ENCODE measurements at places on chromosomes 3 and 15.

- DNase-seq: peak; percentile 15
These were observed 401.9 kb upstream of the IL12A start for GRCh38 chr3:159586571-159587202.

DNA sequence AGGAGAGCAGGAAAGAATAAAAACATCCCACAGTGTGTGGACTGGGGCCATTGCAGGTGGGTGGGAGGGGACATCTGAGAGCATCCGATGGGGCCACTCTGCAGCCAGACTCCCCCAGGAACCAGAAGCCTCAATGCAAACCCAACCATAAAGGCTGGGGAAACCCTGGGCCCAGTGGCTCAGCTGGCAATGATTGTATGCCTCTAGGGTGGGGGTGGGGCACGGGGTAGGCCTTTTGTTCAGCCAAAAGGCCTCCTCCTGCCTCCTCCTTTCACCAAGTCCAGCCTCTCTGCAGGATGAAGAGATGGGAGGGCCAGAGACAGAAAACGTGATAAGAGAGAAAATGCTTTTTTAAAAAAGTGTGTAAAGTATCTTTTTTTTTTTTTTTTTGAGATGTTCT is 45.5 kb upstream of the HERC1 start:
- no peak for DNase-seq

DNA sequence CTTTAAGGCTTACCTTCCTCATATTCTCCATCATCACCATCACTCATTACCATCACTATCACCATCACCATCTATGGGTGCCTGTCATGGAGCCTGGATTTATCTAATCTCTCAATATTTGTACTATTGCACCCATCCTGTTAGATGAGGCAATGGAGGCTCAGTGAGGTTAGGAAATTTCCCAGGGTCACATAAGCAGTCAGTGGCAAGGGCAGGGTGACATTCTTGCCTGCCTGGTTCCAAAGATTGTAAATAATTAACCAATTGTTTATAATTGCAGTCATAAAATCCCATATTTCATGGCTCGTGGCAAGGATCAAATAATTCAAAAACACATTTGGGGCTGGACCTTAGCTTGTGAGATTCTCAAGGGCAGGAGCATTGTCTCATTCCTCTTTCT is 55.2 kb downstream of the MGLL start:
- DNase-seq: no peak

DNA sequence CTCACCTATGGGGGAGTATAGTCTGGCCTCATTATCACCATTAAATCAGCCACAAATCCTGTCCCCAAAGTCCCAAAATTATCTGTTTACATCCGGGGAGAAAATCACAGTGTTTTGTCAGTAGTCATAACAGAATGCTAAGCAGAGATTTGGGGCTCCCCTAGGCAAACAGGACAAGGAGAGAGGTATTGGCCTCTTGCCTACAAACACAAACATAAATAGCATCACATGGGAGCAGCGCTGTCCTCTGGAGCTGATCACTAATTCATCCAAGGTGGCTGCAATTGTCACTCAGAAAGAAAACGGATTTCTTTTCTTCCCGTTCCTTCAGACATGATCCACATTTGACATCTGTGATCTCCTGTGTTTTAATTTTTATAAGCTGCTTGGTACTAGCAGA is 1028.1 kb downstream of the NTRK3 start:
- no peak for DNase-seq

GRCh38 chr3:37944391-37944842 is 46.2 kb upstream of the VILL start:
- DNase-seq: no peak

DNA sequence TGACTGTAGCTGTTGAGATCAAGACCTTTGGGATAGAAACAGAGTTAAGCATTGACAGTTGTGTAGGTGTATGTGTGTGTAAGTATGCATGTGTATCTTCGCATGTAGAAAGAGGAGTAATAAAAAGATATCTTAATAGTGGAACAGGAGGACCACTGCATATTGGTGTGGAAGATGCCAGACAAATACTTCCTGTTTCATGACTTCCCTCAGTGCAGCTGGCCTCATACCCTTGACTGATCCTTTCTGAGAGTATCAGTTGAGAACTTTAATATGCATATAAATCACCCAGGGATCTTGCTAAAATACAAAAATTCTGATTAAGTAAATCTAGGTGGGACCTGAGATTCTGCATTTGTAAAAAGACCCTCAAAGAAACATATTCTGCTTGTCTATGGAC is 8.5 kb upstream of the ZBED2 start:
- DNase-seq: no peak

- peak; percentile 82 for DNase-seq
These were observed 70.7 kb upstream of the ABHD2 start for GRCh38 chr15:89017370-89018066.

GRCh38 chr3:113409676-113410075 is 31.6 kb downstream of the CFAP44 start:
- DNase-seq: no peak

DNA sequence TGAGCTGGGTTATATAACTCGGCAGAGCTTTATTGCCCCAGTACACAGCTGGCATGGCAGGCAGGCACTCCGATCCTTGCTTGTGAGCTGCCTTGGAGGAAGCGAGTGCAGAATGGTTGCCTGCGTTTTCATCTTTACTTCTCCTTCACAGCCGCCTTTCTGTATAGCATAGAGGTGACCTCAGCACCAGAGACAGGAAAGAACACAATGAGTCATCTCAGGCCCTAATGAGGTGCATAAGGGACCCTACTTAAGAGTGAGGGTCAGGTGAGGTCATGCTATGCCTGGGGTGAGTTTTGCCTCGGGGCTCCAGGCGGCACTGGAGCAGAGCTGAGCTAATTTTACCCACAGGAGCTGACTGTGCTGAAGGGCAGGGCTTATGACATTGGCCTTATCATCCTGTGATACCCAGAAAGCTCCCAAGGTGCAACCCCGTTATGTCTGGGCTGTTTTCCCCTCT is 43.5 kb downstream of the LPP start:
- no peak for DNase-seq

- no peak for DNase-seq
These were observed 867.4 kb downstream of the ROBO1 start for GRCh38 chr3:78900426-78900825.

DNA sequence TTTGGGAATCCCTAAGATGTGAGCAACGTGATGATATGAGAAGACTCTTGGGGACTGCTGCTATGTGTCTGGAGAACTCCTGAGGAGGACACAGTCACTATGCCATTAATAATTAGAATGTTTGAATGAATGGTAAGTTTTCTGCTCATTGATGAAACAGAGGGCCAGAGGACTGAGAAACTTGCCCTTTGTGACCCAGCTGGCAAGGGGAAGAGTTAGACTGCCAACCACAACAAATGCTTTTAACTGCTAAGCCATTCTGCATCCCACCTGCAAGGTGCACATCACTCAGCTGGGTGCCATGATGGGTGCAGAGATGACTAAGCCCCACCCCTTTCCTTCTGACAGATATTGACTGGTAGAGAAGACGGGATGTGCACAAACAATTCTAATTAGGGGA is 249.6 kb downstream of the THRB start:
- no peak for DNase-seq

DNA sequence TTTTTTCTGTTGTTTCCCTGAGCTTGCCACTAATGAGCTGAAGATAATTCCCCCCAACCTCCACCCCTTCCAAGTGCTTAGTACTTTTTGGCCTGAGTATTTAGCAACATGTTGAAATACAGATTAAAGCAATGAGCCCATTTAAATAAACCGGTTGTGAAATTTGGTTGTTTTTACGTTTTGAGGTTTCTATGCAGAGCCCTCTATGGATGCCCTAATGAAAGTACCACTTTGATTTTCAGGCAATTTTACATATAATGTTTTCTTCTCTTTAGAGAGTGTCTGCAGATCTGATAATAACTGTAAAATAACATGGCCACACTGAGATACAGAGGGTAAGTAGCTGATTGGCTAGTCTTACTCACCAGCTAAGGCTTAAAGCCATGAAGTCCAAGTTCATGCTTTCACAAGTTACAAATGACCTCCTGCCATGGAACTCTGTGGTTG is 139.4 kb upstream of the SLC7A14 start:
- DNase-seq: no peak

GRCh38 chr15:64930019-64930652 is 18.4 kb downstream of the ANKDD1A start:
- DNase-seq: no peak

DNA sequence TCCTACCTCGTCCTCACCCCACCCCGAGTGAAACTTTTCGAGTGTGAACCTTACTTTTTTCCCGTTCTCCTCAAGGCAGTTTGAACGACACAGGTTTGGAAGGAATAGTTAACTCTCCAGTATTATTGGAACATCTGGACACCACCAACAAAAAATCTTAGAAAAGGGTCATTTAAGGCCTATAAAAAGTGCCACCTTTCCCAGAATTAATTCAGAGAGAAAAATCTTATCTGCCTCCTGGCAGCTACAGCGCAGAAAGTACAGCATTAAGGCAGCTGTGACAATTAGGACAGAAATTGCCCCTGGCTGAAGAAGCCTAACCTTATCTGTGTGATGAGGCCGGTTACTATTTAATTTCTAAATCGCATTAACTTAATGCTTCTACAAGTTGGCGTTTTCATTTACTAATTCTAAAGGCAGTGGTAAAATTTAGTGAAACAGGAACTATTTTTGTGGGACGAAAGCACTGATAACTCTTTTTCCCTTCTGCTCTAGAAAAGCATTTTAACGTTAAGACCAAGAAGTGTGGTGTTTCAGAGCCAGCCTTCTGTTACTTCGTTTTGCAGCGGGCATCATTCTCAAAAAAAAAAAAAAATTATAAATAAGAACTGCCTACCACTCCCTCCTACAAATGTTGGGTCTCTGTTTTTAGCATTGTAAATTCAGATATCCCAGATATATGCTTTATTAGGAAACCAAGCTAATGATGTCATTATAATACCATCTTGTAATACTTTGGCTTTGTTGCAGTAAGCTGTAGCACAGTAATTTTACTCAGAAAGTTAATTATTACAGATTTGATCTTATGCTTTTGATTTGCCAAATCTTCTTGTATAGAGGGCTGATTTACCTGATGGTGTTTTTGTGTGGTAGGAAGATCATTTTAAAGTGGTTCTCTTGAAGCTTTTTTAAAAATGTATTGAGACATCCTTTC is 1.4 kb downstream of the ATP11B start:
- no peak for DNase-seq
